ENCODE measurements at places on chromosomes 6 and 20.

DNA sequence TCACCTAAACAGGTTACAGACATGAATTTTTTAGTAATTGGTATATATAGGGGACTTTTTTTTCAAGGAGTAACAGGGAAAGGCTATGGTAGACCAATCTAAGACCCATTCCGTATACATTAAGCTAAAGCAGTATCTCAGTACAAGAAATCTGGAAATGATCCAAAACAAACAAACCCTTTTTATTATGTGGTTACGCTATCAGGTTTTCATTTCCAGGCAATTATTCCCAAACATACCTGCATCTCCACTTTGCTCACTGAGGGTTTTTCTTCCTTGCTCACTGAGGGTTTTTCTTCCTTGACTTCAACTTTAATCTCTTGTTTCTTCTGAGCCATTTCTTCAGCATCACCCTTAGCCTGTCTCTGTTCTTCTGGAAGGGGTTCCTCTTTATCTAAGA lies 107.3 kb downstream of the EPB41L2 start:
- H3K4me1 ChIP-seq, result peaks cover 25% of the 10 kb centered on the region
- no peak for DNase-seq
- H3K27me3 ChIP-seq, result no peaks in the 10 kb centered on the region
- H3K4me3 ChIP-seq, result no peak overlapping the region
- peaks cover 6% of the 10 kb centered on the region for H3K36me3 ChIP-seq

DNA sequence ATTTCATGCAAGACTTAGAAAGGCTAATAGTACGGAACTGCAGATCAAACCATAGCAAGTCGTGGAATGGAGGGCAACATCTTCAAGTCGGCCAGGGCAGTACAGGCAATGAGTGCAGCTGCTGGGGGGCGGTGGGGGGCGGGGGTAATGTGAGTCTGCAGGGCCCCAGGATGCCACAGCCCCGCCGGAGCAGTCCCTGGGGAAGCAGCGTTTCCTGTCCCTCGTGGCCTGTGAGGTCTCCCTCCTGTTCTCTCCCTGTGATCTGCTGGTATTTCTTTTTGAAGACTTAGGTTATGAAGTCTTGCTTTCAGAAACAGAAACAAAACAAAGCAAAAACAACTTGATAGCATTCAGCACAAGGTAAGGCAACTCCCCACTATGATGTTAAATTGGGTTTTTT lies 351.9 kb downstream of the FOXA2 start:
- no peaks in the 10 kb centered on the region for H3K36me3 ChIP-seq
- H3K27me3 ChIP-seq, result no peaks in the 10 kb centered on the region
- H3K27ac ChIP-seq, result no peak overlapping the region
- DNase-seq, result no peak
- no peak overlapping the region for H3K4me3 ChIP-seq

- H3K36me3 ChIP-seq, result no peaks in the 10 kb centered on the region
- H3K4me3 ChIP-seq, result no peak overlapping the region
- DNase-seq, result no peak
- no peak overlapping the region for H3K27ac ChIP-seq
Observed at GRCh38 chr6:55866128-55866527, 9.3 kb downstream of the BMP5 start.

DNA sequence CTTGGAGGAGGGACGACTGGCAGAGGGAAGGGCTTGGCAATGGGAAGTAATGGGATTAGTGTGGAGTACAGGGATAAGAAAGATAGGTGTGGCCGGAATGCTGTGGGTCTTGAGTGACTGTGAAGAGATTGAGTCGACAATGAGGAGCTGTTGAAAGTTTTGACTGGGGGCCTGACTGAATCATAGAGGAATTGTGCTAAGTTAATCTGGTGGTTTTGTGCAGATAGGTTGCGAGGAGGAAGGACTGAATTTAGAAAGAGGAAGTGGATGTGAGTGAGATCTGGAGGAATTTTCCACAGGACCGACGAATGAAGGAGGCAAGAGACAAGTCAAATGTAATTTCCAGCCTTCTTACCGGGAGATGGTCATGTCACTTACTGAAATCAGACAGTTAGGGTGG lies 143.9 kb upstream of the RALGAPA2 start:
- H3K27me3 ChIP-seq, result peaks cover 3% of the 10 kb centered on the region
- H3K36me3 ChIP-seq, result no peaks in the 10 kb centered on the region
- H3K4me3 ChIP-seq, result no peak overlapping the region
- no peaks in the 10 kb centered on the region for H3K4me1 ChIP-seq

DNA sequence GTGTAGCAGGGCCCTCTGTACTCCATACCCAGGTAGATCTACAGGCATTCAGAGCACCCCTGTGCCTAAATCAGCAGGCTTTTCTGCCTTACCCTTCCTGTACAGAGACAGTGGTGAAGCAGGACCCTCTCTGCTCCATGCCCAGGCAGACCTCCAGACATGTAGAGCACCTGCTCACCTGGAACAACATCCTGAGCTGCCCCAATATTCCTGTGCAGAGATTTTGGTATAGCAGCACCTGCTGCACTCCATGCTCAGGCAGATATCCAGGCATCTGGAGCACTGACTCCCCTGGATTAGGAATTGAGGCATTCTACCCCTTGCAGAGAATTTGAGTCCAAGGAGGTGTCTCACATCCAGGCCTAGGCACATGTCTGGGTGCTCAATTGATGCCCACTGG lies 12.6 kb upstream of the CST1 start:
- no peak overlapping the region for H3K27ac ChIP-seq
- H3K36me3 ChIP-seq, result no peaks in the 10 kb centered on the region
- H3K4me1 ChIP-seq, result no peaks in the 10 kb centered on the region
- no peaks in the 10 kb centered on the region for H3K27me3 ChIP-seq
- no peak overlapping the region for H3K4me3 ChIP-seq

GRCh38 chr6:8137529-8137939 lies 35.2 kb upstream of the EEF1E1 start:
- no peak overlapping the region for H3K4me3 ChIP-seq
- H3K27ac ChIP-seq, result no peak overlapping the region
- H3K36me3 ChIP-seq, result no peaks in the 10 kb centered on the region
- no peaks in the 10 kb centered on the region for H3K4me1 ChIP-seq

DNA sequence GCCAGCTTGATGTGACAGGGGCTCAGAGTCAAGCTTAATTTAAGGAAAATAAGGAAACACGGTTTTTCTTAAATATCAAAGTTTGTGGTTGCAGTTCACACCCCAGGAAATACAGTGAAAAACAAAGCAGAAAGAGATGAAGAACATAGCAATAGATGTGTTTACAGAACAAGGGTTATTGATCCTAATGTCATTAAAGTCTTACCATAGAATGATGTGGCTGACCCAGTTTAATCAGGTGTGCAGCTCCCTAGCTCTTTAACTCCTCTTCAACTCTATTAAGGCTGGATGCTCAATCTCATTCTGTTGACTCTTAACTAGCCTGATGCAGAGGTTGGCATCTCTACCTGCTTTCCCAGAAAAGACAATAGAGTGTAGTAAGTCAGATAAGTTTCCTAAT lies 7.5 kb upstream of the GTF3C6 start:
- H3K4me1 ChIP-seq, result no peaks in the 10 kb centered on the region
- no peak overlapping the region for H3K4me3 ChIP-seq
- no peak for DNase-seq
- H3K27ac ChIP-seq, result no peak overlapping the region
- no peaks in the 10 kb centered on the region for H3K36me3 ChIP-seq

GRCh38 chr6:143607974-143608373 lies 69.8 kb upstream of the PHACTR2 start:
- no peak overlapping the region for H3K27ac ChIP-seq
- peaks cover 14% of the 10 kb centered on the region for H3K4me1 ChIP-seq
- no peak for DNase-seq
- no peaks in the 10 kb centered on the region for H3K36me3 ChIP-seq
- H3K4me3 ChIP-seq, result no peak overlapping the region
- no peaks in the 10 kb centered on the region for H3K27me3 ChIP-seq

GRCh38 chr20:62449951-62450691 lies 22.8 kb upstream of the RBBP8NL start:
- DNase-seq, result no peak
- no peak overlapping the region for H3K4me3 ChIP-seq
- H3K36me3 ChIP-seq, result no peaks in the 10 kb centered on the region
- no peaks in the 10 kb centered on the region for H3K27me3 ChIP-seq
- no peak overlapping the region for H3K27ac ChIP-seq

DNA sequence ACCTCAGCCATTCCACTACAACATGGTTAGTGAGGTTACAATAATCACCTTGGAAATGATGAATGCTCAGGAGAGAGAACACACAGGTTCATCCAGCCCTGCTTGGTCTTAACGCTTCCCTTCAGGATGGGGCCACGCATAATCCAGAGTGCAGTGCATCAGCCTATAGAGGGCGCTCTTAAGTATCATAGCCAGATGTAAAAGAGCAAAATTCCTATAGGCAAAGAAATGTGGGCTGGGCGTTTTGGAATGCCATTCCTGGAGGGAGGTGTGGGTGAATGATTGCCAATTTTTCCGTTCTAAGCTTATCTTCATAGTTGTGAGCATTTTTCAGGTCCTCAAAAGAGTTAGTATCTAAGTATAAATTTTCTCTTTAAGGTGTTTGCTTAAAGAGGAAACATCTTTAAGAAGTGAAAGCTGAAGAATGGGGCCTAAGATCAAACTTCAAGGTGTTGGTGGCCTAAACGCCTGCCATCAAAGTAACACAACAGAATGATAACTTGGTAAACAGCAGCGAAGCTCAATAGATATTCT lies 1.8 kb downstream of the RIPOR2 start:
- H3K27me3 ChIP-seq, result no peaks in the 10 kb centered on the region
- H3K36me3 ChIP-seq, result no peaks in the 10 kb centered on the region
- no peak overlapping the region for H3K4me3 ChIP-seq
- no peak overlapping the region for H3K27ac ChIP-seq
- H3K4me1 ChIP-seq, result peaks cover 21% of the 10 kb centered on the region
- DNase-seq, result no peak

DNA sequence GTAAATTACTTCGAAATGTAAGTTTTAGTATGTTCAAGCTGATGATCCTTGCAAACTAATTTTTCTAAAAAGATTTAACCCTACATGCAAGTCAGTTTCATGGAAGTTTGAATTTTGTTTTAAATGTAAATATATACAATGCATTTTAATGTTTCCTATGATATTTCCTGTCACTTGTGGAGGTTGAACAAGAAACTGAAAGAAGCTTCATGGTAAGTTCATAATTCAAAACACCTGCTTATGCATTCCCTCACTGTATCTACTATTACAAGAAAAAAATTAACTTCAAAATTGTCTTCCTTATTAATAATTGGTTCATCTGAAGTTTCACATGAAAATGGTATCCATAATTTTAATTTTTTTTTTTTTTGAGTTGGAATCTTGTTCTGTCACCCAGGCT lies 24.8 kb downstream of the KIF6 start:
- no peaks in the 10 kb centered on the region for H3K27me3 ChIP-seq
- no peaks in the 10 kb centered on the region for H3K4me1 ChIP-seq
- H3K4me3 ChIP-seq, result no peak overlapping the region
- no peak overlapping the region for H3K27ac ChIP-seq
- no peaks in the 10 kb centered on the region for H3K36me3 ChIP-seq
- no peak for DNase-seq

GRCh38 chr6:45148278-45148677 lies 179.9 kb upstream of the RUNX2 start:
- no peak overlapping the region for H3K4me3 ChIP-seq
- no peaks in the 10 kb centered on the region for H3K27me3 ChIP-seq
- no peaks in the 10 kb centered on the region for H3K4me1 ChIP-seq
- no peak overlapping the region for H3K27ac ChIP-seq
- DNase-seq, result no peak
- no peaks in the 10 kb centered on the region for H3K36me3 ChIP-seq

- no peak overlapping the region for H3K4me3 ChIP-seq
- no peaks in the 10 kb centered on the region for H3K36me3 ChIP-seq
Observed at GRCh38 chr6:14276667-14277404, 159.3 kb downstream of the CD83 start.

DNA sequence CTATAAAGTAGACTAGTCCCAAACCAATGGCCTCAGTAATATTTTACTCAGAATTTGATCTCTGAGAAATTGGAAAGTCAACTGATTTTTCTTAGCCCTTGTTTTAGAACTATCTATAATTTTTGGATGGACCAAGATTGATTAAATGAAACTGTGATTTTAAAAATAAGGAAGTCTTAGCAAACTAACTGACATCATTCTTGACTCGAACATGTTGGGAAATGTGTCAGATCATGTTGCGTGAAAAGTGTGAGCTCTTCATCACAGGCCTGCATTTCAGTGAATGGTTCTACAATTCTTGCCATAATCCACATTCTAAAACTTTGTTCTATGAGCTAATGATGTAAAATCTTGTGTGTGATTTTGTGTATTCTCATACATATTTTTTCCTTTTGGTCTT lies 11.0 kb downstream of the TNFAIP3 start:
- DNase-seq, result no peak
- H3K27ac ChIP-seq, result no peak overlapping the region
- H3K4me1 ChIP-seq, result no peaks in the 10 kb centered on the region
- H3K36me3 ChIP-seq, result peaks cover 48% of the 10 kb centered on the region

DNA sequence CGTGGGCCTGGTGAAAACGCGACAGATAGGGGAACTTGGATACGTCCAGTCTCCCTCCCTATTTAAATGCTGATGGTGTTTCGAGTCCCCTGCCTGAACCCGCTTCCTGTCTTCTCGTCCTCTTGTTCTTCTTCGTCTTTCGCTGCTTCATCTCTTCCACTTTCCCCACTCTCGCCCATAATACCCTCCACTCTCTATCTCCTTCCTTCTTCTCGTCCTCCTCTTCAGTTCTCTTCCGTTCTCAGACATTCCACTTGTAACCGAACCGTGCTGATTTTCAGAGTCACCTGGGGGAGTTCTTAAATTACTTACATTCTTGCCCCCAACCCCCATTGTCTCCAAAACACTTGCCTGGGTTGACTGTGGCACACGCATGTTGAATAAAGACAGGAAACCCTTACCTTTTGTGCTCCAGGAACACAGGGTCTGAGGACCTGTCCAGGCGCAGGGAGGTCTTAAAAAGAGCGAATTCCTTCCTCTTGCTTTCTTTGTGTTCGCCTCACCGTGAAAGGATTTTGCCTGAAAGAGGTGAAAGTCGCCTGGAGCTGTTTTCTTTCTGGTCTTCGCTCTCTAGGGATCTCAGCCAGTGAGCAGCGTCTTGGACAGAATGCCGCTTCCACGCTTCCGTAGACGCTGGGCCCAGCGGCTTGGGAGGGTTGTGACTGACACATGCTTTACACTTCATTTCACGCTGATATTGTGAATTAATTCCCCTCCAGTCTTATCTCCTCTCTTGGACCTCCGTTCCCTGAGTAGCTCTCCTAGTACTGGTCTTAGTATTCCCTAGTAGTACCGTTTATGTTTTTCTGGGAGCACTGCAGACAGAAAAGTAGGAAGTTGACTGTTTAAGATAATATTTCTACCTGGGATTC lies 184.0 kb downstream of the GPX5 start:
- DNase-seq, result no peak
- H3K27me3 ChIP-seq, result no peaks in the 10 kb centered on the region
- no peaks in the 10 kb centered on the region for H3K36me3 ChIP-seq
- H3K4me3 ChIP-seq, result no peak overlapping the region
